ENCODE measurements at places on chromosomes 5 and 9.

DNA sequence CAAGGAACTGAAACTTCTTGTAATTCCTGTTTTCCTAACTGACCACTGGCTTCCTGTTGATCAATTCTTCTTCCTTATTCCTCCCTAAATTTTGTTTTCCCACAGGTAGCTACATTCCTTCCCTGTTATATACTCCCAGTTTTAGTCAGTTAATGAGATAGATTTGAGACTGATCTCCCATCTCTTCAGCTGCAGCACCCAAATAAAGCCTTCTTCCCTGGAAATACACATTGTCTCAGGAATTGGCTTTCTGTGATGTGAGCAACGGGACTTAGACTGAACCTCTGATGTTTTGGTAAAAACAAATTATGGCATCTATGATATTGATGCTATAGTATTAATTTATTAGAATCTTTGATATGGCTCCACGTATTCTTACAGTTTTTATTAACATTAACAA lies 617.3 kb upstream of the ST8SIA4 start:
- DNase-seq, result no peak

- DNase-seq, result no peak
Observed at GRCh38 chr5:4651806-4652565, 488.1 kb upstream of the ADAMTS16 start.

GRCh38 chr9:129125478-129125877 lies 14.3 kb downstream of the PTPA start:
- no peak for DNase-seq

- no peak for DNase-seq
Observed at GRCh38 chr9:100619665-100620064, 41.8 kb downstream of the CAVIN4 start.

DNA sequence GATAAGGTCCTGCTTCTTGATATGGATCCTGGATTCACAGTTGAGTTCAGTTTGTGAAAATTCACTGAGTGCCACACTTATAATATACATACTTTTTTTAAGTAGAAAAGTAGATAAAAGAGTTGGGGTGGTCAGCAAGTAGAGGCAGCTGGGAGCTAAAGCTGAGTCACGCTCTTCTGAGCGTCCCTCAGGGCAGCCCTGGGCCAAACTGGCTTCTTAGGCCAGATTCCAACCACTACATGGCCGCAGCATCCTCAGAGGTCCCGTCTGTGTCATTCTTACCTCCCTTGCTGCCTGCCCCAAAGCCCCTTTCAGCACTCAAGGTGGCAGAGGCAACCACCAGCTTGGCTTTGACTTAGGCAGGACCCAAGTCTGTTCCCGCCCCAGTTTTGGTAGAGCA lies 123.3 kb upstream of the TBC1D2 start:
- DNase-seq, result no peak

DNA sequence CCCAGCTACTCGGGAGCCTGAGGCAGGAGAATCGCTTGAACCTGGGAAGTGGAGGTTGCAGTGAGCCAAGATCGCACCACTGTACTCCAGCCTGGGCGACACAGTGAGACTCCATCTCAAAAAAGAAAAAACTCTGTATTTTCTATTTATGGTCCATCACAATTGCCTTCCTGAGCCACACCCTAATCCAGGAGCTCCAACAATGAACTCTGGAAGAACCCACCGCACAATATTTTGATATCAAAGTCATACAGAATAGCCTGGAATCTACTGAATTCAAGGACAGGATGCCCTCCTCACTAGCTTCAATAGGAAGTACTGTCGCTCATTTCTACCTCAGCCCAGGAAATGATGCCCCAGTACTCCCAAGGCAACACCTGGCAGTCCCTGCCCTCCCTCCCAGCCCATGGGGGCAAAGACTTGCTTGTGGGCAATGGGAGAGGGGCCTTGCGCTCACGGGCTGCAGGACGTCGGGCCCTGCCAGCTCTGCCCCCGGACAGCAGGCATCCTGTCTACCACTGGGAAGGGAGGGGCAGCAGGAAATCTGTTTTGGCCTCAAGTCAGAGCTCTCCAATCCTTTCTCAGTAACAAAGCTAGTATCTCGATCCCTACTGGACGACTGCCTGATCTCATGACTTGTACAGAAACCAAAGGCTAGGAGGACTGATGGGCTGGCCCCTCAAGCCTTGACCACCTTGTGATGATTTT lies 19.7 kb downstream of the UBAC1 start:
- DNase-seq, result no peak

GRCh38 chr9:4263591-4263990 lies 36.3 kb downstream of the GLIS3 start:
- DNase-seq, result no peak

- no peak for DNase-seq
Observed at GRCh38 chr5:64437496-64437895, 68.3 kb upstream of the RGS7BP start.
